ENCODE measurements at places on chromosomes 12 and 14. TPM values are rescaled to one million over a fixed set of nuclear protein-coding genes. Genes with fewer than 3 reads are reported as not detected.

DNA sequence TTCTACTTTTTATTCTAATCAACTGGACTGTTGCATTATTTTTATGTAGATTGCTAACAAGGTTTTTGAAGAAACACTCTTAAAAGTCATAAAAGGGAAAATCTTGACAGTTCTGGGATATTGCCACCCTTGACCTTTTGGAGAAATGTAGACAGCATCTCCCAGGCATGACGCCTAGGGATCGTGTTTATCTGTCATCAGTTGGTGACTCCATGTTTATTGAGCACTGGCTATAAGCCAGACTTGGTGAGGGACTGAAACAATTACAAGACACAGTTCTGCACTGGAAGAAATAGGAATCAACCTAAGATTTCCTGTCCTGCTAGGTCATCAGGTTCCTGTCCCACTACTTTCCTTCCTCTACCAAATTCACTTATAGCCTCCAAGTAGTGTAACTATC, 34.5 kb downstream of the HMGA2 start:
- DNase-seq = no peak
- H3K27me3 ChIP-seq = no peaks in the 10 kb centered on the region
- no peak overlapping the region for H3K27ac ChIP-seq
- peaks cover 16% of the 10 kb centered on the region for H3K4me1 ChIP-seq
- no peak overlapping the region for H3K4me3 ChIP-seq
- H3K36me3 ChIP-seq = no peaks in the 10 kb centered on the region

DNA sequence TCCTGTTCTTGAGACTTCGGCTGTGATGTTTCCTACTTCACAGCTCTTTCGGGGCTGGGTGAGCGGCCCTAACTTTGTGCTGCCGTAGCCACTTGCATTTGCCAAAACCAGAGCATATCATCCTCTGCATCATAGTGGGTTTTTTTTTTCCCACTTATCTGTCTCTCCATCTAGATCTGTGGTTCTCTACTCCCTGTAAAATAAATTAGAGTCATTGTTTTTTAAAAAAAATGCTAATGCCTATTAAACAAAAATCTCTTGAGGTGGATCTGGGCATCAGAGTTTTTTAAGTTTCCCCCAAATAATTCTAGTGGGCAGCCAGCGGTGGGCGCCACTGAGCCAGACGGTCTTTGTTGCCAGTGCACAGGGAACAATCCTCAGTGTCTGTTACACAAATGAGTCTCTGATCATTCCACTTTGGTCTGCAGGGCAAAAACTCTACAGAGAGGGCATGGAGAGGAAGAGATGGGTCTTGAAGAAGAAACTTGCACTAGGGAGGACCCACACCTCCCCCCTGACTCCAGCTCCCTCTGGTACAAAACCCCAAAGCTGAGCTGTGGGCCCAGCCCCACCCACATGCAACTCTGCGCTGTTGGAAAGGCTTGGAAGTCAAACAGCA, 62.4 kb upstream of the BCL2L14 start:
- DNase-seq = peak; percentile 41
- no peaks in the 10 kb centered on the region for H3K27me3 ChIP-seq
- peak overlapping the region; percentile 80 for H3K27ac ChIP-seq

TMEM179 gene
- 5.0 TPM for total RNA-seq

RFLNA gene
- 20.4 TPM for total RNA-seq

DNA sequence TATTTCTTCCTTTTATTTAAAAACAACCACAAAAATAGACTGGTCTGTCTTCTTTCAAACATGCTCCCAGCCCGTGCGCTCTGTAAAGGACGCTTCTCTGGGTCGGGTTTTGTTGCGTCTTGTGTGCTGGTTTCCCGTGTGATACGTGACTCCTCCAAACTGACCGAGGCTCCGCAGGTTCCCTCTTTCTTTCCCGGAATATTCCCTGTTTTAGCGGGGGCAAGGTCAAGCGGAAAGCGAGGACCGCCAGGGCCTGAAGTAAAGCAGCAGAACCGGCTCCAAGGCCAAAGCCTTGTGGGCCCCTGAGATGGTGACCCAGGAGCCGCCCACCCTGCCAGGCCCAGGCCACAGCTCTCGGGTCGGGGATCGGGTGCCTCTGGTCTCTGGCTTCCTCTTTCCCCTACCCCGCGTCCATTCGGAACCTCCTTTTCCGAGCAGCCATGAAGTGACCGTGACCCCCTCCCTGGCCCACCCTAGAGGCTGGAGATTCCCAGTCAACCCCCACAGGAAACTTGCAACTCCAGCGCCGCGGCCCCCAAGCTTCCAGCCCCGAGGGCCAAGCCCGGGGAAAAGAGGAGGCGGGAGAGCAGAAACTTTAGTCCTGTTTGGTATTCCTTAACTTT, 885 bp upstream of the HOXC10 start:
- no peak for DNase-seq
- no peak overlapping the region for H3K27ac ChIP-seq
- H3K4me1 ChIP-seq = peaks cover 53% of the 10 kb centered on the region
- 0 out of 2 replicates have a peak overlapping the region, but pooled peaks have one; percentile 2 for H3K4me3 ChIP-seq

P2RX2 gene
- 3.0 TPM for total RNA-seq

TCP11L2 gene
- total RNA-seq = 4.4 TPM

DNA sequence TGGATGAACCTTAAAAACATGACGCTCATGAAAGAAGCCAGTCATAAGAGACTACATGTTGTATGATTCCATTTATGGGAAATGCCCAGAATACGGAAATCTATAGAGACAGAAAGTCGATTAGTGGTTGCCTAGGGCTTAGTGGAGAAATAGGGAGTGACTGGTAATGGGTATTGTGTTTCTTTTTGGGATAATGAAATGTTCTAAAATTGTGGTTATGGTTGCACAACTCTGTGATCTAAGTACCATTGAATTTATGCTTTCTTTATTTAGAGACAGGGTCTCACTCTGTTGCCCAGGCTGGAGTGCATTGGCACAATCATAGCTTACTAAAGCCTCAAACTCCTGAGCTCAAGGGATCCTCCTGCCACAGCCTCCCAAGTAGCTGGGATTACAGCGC, 8.0 kb downstream of the RBMS2 start:
- H3K27ac ChIP-seq = no peak overlapping the region
- no peak for DNase-seq
- peaks cover 14% of the 10 kb centered on the region for H3K4me1 ChIP-seq
- no peak overlapping the region for H3K4me3 ChIP-seq

TPH2 gene
- total RNA-seq = 1.0 TPM

DNA sequence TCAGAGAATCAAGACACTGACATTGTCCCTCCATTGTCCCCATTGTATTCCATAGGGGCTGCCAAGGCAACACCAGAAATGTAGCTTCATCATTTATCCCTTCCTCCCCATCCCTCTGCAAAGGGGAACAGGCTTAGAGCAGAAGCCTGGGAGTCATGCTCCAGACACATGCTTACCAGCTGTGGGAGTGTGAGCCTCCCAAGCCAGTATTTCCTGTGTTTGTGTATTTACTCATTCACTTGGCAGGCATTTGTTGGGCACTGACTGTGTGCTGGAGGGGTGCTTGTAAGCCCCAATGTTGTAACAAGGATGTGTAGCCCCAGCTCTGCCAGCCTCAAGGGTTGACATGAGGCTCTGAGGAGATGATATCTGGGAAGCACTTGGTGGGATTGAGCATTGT, 46.0 kb upstream of the TCL1A start:
- no peak overlapping the region for H3K4me3 ChIP-seq
- no peaks in the 10 kb centered on the region for H3K36me3 ChIP-seq
- no peaks in the 10 kb centered on the region for H3K27me3 ChIP-seq
- H3K27ac ChIP-seq = no peak overlapping the region
- H3K4me1 ChIP-seq = no peaks in the 10 kb centered on the region

CCDC196 gene
- total RNA-seq = not detected

Data from GM23338 (cell line).